Mammary epithelial cell (primary cell): ENCODE measurements at places on chromosomes 2 and 18. TPM values are rescaled to one million over a fixed set of nuclear protein-coding genes. Genes with fewer than 3 reads are reported as not detected.

Gene RAB17
- 6.0 and 8.9 TPM in 2 replicates for total RNA-seq

Gene TMEM178A
- total RNA-seq: 0.19 and 0.61 TPM in 2 replicates

- DNase-seq: peak; percentile 98
Observed at GRCh38 chr2:145060876-145061275, 541.0 kb upstream of the ZEB2 start.

DNA sequence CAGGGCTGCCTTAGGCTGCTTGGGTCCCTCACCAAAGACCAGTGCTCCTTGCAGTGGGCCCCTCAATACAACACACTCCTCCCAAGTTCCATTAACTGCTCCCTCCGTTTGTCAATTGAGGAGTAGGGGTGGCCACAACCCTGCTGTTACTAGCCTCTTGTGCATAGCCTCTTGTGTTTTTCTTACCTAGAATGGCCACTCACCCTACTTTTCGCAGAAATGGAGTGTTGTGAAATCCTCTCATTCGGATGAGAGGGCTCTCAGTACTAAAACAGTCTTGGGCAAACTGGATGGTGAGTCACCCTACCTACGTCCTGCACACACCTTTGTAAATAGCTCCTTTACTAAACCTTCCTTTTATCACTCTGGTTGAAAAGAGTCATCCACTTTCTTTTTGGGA is 253.9 kb downstream of the OSR1 start:
- DNase-seq: peak; percentile 94

DNA sequence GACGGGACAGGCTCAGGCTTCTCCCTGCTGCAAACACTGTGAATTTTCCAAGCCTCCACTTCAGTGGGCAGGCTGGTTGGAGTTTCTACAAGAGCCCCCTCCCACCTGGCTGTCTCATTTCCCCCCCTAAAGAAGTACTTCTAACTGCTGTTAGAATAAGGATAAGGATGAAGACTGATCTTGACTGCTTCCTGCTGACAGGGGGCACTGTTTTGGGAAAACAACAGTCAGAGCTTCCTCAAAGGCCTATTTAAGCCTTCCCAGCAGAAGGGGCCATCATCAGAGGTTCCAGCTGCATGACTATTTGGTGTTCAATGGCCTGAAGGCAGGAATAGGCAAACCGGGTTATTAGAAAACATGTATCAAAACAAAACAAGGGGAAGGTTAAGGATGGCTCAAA is 1162.8 kb downstream of the DSC3 start:
- no peak for DNase-seq

Gene PKDCC
- 0.17 TPM for total RNA-seq

GRCh38 chr2:126843081-126843480 is 55.6 kb upstream of the TEX51 start:
- DNase-seq: no peak

DNA sequence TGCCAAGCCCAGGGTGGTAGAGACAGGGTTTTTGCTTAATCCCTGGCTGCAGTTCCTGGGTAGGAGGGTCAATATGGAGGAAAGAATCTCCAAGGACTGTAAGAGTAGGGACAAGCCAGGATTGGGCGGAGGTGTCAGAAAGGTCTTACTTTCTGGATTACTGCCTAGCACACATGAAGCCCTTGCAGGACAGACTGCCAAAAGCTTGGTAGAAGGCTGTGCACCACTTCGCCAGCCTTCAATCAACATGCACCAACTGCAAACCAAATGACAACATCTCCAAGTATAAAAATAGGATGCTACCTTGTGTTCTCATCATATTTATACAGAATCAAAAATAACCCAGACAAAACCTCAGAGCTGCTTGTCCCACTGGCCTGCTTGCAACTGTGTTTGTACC is 3.7 kb downstream of the ZNF142 start:
- no peak for DNase-seq

Gene PAPOLG
- total RNA-seq: 11.3 and 17.1 TPM in 2 replicates

- no peak for DNase-seq
Observed at GRCh38 chr2:166125557-166125956, 2.3 kb downstream of the SCN1A start.

- DNase-seq: no peak
Observed at GRCh38 chr2:196403471-196403870, 232.1 kb upstream of the STK17B start.

DNA sequence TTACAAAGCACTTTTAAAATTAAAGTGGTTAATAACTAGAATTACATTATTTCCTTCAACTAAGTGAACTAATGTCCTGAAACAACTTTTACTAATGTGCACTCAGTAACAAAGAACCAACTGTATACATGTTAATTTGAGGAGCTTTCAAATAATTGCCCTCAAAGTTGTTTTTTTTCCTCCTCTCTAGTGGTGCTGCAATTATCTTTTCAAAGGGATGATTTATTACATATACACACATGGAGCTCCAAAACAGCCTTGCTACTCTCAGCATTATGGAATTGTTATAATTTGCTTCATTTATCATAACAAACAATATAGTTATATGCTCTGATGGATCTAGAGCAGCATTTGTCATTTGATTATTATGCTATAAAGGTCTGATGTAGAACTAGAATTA is 246.3 kb upstream of the RASGRP3 start:
- DNase-seq: no peak

- no peak for DNase-seq
Observed at GRCh38 chr2:84851876-84852275, 29.0 kb downstream of the TRABD2A start.

GRCh38 chr2:68172990-68173700 is 15.5 kb downstream of the PNO1 start:
- DNase-seq: peak; percentile 75

DNA sequence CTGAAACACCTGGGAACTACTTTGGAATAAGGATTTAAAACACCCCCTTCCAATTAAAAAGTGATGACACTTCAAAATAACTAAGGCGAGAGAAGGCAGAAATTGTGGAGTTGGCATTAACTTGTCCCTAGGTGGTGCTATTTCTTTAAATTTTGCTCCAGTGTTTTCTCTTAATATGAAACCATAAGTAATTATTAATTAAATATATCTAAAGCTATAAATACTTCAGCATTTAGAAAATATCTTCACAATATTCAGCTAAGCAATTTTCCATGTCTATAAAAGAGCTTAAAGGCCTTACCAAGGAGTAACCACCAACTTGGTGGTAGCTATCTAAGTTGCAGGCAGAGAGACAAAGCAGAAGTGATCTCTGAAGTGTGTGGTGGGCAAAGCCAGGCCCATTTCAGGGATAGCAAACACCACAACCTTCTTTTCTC is 186.8 kb upstream of the PGAP1 start:
- peak; percentile 6 for DNase-seq

Gene SIX3
- not detected for total RNA-seq

Gene DYNAP
- total RNA-seq: not detected in 2 replicates

DNA sequence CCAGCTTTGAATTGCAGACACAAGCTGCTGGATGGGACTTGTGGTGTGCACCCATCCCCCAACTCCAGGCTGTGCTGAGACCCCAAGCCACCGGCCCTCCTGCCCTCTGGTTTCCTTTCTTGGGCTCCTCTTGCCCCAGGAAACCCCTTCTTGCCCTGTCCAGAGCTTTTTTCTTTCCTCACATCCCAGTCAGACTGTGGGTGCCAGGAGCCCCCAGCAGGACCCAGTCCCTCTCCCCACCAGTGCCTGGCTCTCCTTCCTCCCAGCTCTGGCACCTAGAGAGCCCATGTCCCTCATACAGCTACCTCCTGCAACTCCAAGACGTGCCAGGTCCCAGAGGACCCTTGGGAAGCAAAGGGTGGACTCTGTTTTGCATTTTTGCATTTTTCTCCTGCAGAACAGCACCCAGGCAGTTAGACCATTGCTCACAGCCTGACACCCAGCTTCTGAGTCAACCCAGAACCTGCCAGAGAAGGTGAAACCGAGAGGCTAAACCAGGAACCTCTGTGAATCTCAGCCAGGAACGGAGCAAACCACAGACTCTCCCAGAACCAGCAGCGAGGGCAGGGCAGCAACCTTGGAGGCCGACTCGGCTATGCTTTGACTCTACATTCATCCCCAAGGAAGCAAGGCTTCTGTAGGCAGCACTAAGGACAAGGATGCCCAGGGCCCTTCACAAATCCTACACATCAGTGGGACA is 221.1 kb downstream of the ANAPC1 start:
- DNase-seq: peak; percentile 75

GRCh38 chr2:83686863-83687262 is 772.2 kb downstream of the SUCLG1 start:
- DNase-seq: no peak

Gene GNLY
- total RNA-seq: not detected

Gene IL1F10
- total RNA-seq: not detected in 2 replicates

Gene G6PC2
- total RNA-seq: not detected in 2 replicates

DNA sequence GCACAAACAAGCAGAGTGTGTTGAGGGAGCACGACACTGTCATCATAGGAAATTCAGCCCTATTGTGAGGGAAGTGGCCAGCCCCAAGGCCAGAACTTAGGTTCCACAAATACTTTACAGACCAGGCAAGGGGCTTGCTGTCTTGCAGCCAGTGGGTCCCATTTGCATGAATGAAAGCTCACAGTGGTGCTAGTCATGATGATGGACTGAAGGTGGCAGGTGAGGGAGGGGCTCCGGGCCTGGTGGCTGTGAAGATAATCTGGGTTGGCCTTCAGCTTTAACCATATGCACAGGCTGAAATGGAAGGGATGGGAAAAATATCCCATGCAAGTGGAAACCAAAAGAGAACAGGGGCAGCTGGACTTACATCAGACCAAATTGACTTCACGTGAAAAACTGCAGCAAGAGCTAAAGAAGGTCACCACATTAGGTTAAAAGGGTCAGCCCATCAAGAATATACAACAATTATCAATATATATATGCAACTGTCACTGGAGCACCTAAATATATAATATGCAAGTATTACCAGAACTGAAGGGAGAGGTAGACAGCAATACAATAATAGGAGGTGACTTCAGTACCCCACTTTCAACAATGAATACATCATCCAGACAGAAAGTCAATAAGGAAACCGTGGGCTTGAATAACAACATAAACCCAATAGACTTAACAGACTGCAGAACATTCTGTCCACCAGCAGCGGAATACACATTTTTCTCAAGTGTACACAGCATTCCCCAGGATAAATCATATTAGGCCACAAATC is 39.6 kb downstream of the DCDC2C start:
- no peak for DNase-seq

DNA sequence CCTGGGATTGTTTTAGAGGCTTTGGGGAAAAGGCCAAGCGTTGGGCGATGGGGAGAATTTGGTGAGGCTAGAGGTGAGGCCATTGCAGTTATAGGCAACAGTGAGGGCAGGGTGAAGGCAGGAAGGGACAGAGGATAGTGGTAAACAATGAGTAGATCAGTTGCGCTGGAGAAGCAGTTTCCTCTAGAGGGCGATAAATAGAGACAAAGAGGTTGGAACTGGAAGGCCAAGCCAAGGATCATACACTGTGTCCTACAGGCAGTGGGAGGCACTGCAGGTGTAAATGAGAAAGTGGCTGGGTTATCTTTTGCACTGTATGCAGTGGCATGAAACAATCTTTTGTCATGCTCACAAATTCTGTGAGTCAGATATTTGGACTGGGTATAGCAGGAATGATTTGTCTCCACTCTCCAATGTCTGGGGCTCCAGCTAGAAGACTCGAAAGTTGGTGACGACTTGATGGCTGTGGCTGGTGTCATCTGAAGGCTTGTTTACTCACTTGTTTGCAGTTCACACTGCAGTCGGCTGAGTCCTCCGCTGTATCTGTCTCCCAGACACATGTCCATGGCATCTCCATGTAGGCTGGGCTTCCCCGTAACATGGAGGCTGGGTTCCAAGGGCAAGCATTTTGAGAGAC is 82.1 kb downstream of the TNP1 start:
- DNase-seq: peak; percentile 76

Gene COL4A4
- not detected in 2 replicates for total RNA-seq

DNA sequence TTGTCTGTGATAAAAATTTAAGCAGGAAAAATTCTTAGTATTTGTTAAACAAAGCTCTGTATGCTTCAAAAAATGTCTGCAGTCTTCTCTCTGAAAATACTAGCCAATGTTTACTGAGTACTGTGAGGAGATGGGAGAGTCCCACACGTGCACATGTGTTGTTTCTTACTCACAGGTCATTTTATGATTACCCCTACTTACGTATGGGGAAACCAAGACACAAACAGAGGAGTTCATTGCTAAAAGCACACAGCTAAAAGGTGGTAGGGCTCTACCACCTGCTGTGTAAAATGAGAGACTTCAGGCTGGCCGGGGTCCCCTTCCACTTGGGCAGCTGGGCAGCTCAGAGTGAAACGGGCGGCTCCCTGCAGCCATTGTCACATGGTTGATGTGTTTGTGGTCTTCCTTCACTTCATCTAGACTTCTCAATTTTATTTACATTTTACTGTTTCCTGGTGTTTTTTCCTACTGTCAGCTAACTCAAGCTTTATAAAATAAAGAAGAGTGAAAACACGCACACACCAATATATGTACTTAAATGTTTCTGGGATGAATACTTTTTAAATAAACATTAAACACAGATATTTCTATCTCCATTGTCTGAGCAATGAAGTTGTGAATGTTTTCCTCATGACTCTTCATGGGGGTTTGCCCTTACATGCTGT is 71.2 kb downstream of the MBP start:
- DNase-seq: no peak

Gene D2HGDH
- total RNA-seq: 13.8 TPM

- peak; percentile 50 for DNase-seq
Observed at GRCh38 chr2:98502556-98503335, 58.1 kb downstream of the INPP4A start.

GRCh38 chr18:34783501-34783900 is 73.4 kb downstream of the DTNA start:
- DNase-seq: no peak

Gene MPHOSPH10
- total RNA-seq: 10.5 TPM

DNA sequence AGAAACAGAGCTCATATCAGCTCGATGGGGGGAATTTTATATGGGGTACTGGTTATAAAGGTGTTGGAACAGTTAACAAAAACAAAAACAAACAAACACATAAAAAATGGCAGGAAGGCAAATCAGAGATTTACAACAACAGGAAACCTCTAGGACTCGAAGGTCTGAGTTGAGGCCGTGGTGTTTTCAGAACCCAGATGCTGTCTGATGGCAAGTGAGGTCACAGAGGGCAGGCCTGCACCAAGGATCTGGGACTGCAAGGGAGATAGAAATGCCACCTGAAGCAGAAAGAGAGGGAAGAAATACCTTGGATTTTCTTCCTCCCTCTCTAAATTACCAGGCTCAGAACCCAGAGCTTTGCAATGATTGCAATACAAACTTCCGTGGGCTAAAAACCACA is 429.5 kb downstream of the ZNF521 start:
- no peak for DNase-seq

DNA sequence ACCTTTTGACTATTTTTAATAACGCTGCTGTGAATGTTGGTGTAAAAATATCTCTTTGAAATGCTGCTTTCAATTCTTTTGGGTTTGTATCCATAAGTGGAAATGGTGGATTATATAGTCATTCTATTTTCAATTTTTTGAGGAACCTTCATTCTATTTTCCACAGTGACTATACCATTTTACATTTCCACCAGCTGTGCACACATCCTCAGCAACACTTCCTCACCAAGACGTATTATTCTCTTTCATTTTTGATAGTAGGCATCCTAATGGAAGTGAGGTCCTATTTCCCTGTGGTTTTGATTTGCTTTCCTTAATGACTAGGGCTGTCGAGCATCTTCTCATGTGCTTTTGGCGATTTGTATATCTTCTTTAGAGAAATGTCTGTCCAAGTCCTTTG is 14.8 kb downstream of the CASP10 start:
- DNase-seq: no peak

Gene CD8B
- total RNA-seq: not detected in 2 replicates
